ENCODE measurements at places on chromosomes 16 and 17. TPM values are rescaled to one million over a fixed set of nuclear protein-coding genes. Genes with fewer than 3 reads are reported as not detected.
A peak's percentile ranks its signal among the peaks of the same experiment; 100 is the strongest.

- DNase-seq, result no peak
Observed at GRCh38 chr17:83149761-83150251, 70.4 kb downstream of the METRNL start.

Gene MMP2
- 455 TPM for total RNA-seq

- DNase-seq, result no peak
Observed at GRCh38 chr16:9844361-9844760, 337.9 kb downstream of the GRIN2A start.

GRCh38 chr16:53024045-53024444 lies 28.7 kb downstream of the CHD9NB start:
- no peak for DNase-seq

- DNase-seq, result no peak
Observed at GRCh38 chr17:27283060-27283459, 10.9 kb upstream of the WSB1 start.

DNA sequence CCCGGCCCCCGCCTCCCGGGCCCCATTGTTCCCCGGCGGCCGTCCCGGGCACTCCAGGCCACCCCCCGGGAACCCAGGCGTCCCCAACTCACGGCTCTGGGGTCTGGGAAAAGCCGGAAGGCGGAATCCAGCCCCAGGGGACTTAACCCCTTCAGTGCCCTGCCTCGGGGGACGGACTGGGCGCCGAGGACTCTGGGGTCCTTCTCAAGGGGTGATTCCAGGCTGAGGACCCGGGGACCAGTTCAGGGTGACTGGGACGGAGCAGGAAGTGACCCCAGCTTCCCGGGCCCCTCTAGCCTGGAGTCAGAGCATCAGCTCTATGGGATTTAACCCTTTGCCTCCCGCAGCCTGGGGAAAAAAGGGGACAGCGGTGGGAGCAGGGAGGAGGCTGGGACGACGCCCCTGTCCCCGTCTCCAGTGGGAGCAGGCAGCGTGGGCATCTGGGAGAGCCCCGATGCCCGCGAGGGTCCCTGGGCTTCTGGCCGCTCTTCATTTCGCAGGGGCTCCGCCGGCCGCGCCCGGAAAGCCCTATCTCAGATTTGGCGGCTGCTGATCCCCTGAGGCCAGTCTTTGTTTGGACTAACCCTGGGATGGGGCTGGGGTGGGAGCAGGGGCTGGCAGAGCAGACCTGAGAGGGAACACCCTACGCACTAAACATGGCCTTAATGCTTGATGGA lies at the start of gene ZNF629:
TSS of gene ZNF629 (minus strand) at position 270 of the 677 bp plus-strand sequence. CDS start 2,723 bp downstream, outside the sequence.
- peak; percentile 66 for DNase-seq

DNA sequence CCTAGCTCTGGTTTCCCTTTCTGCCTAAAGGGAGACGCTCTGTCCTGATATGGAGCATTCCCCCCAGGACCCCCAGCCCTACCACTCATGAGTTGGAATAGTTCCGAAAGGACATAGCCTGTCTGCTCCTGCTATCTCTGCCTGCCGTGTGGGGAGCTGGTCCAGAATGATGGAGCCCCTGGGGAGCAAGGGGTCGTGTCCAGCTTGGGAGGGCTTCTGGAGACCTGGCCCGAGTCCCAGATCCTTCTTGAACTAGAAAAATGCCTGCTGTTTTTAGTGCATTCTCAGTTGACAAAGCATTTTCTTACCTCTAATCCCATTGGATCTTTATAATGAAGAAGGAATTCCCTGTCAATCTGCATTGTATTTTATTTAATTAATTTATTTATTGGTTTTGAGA lies 9.1 kb upstream of the GRN start:
- DNase-seq, result no peak

- DNase-seq, result no peak
Observed at GRCh38 chr17:80297996-80298560, 37.4 kb downstream of the RNF213 start.

DNA sequence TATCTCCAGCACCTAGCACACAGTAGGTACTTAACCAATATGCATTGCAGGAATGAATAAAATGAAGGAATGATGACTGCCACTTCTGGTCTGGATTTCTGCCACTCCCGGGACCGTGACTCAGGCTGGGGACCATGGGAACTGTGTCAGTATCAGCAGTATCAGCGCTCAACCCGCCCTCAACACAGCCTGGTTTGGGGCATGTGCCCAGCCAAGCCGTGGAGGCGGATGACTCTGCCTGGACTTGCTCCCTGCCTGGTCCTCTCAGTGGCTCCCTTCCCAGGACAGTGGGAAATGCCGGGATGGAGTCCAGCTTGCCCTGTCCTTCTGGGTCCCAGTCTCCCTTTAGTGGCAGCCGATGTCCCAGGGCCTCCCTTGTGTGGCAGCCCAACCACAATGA lies 55.1 kb downstream of the SRCIN1 start:
- DNase-seq, result no peak

DNA sequence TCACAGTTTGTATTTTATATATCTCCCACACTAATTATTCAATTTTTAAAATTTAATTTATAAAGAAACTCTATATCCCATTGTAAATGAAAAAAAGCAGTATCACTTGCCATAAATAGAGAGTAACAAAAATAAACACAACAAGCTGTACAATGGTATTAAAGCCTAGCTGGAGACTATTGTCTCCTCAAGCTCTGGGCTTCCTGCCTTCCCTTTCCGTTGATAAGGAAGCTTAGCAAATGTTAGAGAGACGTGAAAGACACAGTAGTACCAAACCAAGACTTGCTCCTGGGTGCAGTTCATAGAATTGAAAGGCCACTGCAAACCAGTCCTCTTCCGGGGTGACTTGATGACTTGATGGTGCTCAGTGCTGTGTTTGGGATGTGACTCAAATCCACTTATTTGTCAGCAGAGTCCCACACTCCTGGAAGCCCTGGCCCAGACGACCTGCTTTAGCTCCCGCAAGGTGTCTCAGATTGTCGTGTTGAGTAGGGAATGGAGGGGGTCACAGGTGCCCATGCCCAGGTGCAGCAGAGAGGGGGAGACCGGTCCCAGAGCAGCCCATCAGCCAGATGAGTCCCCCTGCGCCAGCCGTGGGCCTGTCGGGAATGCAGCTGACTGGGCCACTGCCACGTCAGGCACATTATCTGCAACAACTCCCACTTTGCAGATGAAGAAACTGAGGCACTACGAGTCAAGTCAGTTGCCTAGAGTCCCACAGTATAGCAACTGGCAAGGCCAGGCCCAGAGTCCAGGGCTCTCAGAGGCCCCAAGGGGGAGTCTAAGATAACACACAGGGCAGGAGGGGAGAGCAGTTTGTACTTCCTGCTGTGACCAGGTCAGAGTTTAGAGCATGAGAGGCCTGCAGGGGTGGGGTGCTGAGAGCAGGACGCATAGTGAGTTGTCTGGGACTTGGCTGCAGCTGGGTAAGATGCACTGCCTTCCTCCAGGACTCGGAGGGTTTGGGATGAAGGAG lies 40.5 kb downstream of the PSME3IP1 start:
- no peak for DNase-seq

Gene ABCC11
- 0.11 TPM for total RNA-seq

- no peak for DNase-seq
Observed at GRCh38 chr17:75411328-75412067, 6.0 kb upstream of the GRB2 start.

Gene SYNGR3
- total RNA-seq, result 2.0 TPM

Data from urinary bladder (tissue), 4 donors.